ENCODE measurements at places on chromosomes 13 and 19.

- DNase-seq, result no peak
Measured at GRCh38 chr13:25329706-25330105, 28.3 kb downstream of the NUP58 start.

GRCh38 chr19:31258211-31259052, 90.8 kb downstream of the TSHZ3 start:
- DNase-seq, result no peak

DNA sequence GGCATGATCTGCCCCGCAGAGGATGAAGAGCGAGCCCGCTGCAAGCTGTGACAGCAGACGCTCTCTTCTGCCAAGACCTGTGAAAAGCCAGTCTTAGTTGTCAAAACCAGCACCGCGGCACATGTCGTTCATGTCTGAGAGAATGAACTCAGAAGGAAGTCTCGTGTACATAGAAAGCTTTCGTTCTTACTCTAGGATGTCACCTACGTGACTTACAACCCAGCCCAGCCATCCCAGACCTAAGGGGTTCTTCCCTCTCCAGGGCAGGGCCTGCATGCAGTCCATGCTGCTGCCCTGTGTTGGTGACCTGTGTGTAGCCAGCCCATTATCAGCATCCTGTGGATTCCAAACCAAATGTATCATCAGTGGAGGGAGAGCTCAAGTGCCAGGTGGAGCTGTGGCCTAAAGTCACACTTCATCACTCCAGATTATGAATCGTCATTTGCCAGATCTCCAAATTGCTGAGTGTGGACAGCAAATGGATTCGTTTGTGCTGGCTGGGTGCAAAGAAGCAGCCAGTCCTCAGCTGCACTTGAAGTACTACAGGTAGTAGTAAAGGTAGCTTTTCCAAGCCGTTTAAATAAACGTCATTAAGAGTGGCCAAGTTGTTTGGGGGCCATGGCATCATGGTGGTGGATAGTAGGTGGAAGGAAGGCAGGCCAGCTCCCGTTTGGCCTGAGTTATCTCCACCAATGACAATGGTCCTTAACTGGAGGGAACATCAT, 73.9 kb upstream of the GPR183 start:
- no peak for DNase-seq

DNA sequence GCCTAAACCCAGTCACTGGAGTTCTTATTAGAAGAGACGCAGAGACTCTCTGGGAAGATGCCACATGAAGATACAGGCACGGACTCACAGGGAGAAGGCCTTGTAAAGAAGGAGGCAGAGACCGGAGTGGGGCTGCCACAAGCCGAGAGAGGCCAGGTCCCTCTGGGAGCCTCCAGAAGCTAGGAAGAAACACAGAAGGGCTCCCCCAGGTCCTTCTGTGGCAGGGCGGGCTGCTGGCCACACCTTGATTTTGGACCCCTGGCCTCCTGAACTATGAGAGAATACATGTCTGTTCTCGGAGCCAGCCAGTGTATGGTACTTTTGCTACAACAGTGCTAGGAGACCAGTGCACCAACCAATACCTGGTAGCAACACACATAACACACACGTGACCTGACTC, 140.1 kb upstream of the SPACA7 start:
- DNase-seq, result no peak

- no peak for DNase-seq
Measured at GRCh38 chr19:936175-936546, 10.3 kb downstream of the ARID3A start.

DNA sequence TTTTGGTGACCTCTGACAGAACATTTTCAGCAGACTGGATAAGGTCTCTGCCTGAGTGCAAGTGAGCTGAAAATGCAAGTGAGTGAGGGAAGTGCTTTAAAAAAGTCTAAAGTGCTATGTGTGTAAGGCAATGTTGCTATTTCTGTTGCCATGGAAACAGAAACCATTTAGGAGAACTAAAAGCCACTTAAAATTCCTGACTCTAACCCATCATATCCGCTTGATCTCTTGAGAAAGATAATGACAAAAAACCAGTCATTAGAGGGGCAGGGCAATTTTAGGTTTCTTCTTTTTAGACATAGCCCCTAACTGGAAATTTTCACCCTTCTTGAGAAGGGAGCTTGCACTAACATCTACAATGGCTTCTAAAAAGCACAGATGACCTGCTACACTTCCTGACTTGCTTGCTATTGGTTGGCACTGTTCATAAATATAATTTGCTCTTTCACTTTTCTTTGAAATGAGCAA, at the start of gene CYSLTR2:
Gene CYSLTR2 (plus strand): TSS at position 458 of the 468 bp plus-strand sequence. CDS start 52,889 bp downstream, outside the sequence.
- no peak for DNase-seq

- DNase-seq, result no peak
Measured at GRCh38 chr19:51321799-51322198, 10.4 kb downstream of the IGLON5 start.

DNA sequence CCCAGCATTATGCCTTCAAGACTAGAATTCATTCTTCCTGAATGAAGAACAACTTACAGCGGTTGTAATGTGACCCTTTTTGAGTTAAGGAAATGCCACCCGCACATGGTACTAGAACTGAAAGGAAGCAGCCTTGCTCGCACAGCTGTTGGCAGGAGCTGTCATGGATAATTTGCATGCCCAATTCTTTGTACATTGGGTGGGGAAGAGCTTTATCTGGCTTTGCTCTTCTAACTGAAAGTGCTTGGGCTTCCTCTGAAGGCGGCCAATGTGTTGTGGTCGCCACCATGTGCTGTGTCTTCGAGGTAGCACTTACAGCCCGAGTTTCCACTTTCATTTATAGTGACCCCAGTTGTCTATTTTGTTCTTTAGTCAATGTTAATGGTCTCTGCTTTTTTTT, 3.4 kb downstream of the CCNE1 start:
- no peak for DNase-seq

- no peak for DNase-seq
Measured at GRCh38 chr13:74210693-74211393, 76.6 kb upstream of the KLF12 start.

- peak; percentile 16 for DNase-seq
Measured at GRCh38 chr13:110561344-110562035, at the start of gene RAB20. Gene RAB20, minus strand, starts transcription at chr13:110561722. Its CDS starts 203 bp downstream, at chr13:110561519.

DNA sequence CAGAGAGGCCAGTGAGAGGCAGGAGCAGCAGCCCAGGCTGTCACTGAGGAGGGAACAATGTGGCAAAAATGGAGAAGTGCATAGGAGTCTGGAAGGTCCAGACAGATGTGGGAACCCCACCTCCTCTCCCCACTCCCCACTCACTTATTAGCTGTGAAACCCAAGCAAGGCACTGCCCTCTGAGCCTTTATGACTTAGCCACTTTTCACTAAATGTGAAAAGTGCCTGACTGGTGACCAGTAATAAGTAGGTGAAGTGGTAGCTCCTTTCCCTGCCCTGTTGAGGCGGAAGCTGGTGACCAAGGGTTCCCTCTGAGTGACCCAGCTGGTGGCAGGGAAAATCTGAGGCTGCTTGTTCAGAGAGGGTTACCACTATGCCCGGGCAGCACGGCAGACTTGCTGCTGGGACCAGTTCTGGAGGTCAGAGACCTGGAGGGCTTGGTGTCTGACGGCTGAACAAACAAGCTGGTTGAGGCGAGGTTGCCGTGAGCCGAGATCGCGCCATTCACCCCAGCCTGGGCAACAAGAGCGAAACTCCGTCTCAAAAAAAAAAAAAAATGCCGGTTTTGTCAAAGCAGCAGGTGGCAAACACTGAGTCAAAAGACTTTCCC, 80.0 kb downstream of the ZNF429 start:
- DNase-seq, result no peak
